ENCODE measurements at places on chromosomes 2 and 18. TPM values are rescaled to one million over a fixed set of nuclear protein-coding genes. Genes with fewer than 3 reads are reported as not detected.
A peak's percentile ranks its signal among the peaks of the same experiment; 100 is the strongest.

The DNAJC5G gene
- not detected for total RNA-seq

The ONECUT2 gene
- total RNA-seq: not detected

GRCh38 chr2:38248255-38248654, 128.8 kb downstream of the ATL2 start:
- DNase-seq: no peak

DNA sequence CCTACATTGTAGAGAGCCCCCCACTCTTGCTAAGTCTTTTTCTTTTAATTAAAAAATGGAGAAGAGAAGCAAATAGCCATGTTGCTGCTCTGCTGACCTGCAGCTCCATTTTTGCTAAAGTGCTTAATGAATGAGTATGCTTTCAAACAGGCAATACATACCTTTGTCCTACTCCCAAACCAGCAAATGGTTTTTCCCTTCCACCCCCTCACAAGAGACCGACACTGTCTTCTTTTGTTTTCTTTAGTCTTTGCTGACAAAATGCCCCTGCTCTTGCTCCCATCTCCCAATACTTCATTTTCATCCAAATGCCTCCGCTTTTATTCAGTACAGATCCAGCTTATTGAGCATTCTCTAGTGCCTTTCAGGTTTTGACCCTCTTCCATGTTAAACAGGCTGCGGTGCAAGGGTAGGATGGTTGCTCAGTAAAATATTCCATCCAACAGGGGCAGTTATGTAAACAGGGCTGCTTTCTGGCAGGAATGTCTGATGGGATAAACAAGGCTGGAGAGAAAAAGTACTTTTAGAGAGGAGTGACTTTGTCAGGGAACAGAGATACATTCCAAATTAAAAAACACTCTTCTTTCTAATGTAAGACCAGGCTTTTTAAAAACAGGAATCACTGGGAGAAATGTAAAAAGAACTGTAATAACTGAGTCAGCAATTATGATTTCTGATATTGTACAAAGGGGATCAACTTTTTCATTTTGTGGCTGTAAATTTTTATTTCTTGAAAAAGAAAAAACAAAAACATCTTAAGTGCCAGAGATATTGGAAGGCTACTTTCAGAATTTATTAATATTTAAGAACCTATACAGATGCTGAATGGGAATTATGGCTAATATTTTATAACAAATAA, 136.8 kb downstream of the MEP1B start:
- no peak for DNase-seq

GRCh38 chr18:44149706-44150105, 531.0 kb upstream of the SETBP1 start:
- peak; percentile 20 for DNase-seq

GRCh38 chr18:48897531-48897930, 53.2 kb downstream of the SMAD7 start:
- DNase-seq: no peak

- no peak for DNase-seq
Observed at GRCh38 chr18:47844828-47845498, 85.5 kb downstream of the SMAD2 start.

The TMEM131 gene
- 27.2 TPM for total RNA-seq

The CCL20 gene
- not detected for total RNA-seq

GRCh38 chr2:227134591-227134990, 29.4 kb downstream of the COL4A4 start:
- DNase-seq: no peak

- DNase-seq: no peak
Observed at GRCh38 chr2:174663550-174663949, 65.9 kb upstream of the WIPF1 start.

The ASB18 gene
- total RNA-seq: 0.24 TPM

The DTNA gene
- total RNA-seq: 74.3 TPM

The FHOD3 gene
- total RNA-seq: 57.5 TPM

GRCh38 chr2:10522726-10523405, 74.7 kb upstream of the ODC1 start:
- no peak for DNase-seq

DNA sequence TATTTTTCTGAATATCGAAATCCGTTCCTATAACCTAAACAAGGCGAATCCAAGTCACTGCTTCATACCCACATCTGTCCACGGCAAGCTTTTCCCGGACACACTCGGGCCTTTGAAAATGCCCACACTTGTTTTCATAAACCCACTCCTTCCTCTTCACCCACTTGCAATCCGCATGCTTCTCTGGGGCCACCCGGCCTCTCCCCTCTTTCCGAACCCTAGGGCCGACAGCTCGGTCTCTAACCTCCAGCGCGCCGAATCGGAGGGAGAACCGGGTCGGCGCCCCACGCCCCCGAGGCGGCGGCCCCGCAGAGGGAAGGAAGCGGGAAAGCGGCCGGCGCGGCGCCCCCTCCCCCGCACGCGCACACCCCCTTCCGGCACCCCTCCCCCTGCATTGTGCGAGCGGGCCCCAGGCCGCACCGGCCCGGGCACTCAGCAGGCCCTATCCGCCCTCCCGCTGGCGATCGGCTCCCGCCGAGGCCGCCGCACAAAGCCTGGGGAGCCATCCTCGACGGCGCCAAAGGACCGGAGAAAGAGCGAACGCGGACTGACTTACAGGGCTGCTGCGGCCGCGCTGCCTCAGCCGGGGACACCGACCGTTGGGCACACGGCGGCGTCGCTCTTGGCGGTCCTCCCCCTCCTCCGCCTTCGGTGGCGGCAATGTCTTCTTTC, 467 bp downstream of the PUM2 start:
- peak; percentile 44 for DNase-seq

DNA sequence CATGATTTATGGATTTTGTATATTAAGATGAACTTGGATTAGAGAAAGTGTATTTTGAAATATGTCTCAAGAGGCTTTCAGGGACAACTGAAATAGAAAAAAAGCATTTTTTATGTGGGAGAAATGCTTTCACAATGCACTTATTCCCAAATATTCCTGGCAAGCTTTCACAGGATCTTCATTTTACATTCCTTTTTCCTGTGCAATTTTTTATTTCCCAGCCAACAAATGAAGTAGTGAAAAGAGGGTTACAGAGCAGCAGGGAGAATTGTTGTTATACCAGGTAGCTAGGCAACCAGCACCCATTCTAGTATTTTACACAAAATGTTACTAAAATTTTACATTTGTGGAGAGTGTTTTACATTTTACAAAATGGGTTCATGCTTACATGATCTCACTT, 167.0 kb upstream of the RPRM start:
- no peak for DNase-seq

The CRYGB gene
- total RNA-seq: not detected

DNA sequence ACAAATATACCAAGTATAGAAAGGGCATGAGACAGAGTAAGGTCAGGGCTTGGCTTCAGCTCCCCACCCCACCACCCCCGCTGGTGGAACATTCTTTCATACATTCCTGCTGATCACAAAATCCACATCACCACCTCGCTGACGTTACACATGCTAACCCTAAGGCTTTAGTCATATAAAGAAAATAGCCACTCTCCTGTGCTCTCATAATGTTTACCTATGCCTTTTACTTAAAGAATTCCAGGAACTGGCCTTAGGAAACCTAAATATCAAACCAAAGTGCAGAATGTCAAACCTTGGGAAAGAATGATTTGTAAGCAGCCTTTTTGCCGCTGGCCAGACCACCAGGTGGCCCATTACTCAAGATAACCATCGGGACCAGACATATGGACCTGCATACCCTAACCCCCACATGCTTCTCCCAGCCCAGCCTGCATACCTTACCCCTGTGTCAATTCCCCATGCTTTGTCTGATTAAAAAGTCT, 136.3 kb upstream of the SLC39A10 start:
- DNase-seq: peak; percentile 50

The CCBE1 gene
- total RNA-seq: 8.6 TPM

The RNF144A gene
- total RNA-seq: not detected

- DNase-seq: no peak
Observed at GRCh38 chr2:142136571-142136970, 5.8 kb upstream of the LRP1B start.

- DNase-seq: no peak
Observed at GRCh38 chr2:232800166-232800565, 23.8 kb upstream of the KCNJ13 start.

The GPAT2 gene
- total RNA-seq: not detected

GRCh38 chr2:3432693-3433338, 53.3 kb downstream of the TRAPPC12 start:
- no peak for DNase-seq

GRCh38 chr2:231032575-231033140, 4.7 kb upstream of the C2orf72 start:
- DNase-seq: no peak

The POTEI gene
- not detected for total RNA-seq

The YPEL5 gene
- 107 TPM for total RNA-seq

The ANKRD30BL gene
- total RNA-seq: not detected

- DNase-seq: no peak
Observed at GRCh38 chr2:100059638-100060037, 82.8 kb downstream of the AFF3 start.

The LYG1 gene
- not detected for total RNA-seq

The GALR1 gene
- total RNA-seq: not detected

The TLX2 gene
- total RNA-seq: not detected

GRCh38 chr18:48408727-48409590, at the start of gene ZBTB7C:
Gene ZBTB7C, minus strand, starts transcription at chr18:48409383.
- peak; percentile 55 for DNase-seq

GRCh38 chr18:10417664-10418063, 36.8 kb upstream of the APCDD1 start:
- peak; percentile 48 for DNase-seq

DNA sequence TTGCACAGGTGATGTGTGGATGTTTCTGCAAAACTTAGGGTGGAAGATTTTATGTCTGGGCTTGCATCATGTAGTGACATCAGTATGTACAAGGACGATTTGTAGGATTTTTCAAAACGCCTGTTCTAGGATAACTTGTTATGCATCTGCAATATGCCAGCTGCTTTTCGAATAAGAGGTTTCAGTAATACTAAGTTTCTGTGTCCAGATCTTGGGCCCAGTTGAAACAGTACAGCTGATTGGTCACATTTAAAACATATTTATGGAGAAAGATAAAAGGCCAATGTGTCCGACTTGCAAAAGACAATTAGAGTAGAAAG, 1.2 kb downstream of the PTPN4 start:
- DNase-seq: peak; percentile 39

DNA sequence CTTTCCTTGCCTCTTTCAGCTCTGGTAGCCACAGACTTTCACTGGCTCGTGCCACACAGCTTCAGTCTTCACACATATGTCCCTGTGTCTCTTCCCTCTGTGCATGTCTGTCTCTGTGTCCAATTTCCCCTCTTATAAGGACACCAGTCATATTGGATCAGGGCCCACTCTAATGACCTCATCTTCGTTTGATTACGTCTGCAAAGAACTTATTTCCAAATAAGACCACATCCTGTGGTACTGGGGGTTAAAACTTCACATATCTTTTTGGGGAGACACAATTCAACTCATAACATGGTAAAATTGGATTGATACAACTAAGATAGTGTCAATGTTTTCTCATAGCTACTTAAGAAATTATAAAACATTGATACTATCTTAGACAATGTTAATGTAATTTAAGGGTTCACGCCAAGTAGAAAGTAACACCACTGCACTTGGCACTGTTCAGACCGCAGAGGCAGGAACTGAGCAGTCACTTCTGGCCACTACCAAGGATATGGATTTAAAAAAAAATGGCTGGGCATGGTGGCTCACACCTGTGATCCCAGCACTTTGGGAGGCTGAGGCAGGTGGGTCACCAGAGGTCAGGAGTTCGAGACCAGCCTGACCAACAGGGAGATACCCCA, 119.6 kb upstream of the EPAS1 start:
- DNase-seq: no peak

DNA sequence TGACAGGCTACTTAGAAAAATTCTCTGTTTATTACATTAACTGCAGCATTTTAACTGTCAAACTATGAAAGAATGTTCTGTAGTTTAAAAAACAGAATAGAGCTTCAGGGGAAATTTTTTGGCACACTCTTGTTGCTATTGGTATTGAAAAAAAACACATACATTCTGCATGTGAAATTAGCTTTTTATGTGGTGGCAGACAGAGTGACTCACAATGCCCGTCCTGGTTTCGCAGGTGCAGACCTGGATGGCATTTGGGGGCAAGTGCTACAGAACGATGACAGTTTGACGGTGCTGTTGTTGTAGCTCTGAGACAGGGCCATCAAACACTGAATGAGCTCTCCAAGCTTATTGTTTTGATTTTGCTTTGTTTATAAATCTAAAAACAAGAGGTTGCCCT, 105.0 kb upstream of the MAP3K20 start:
- DNase-seq: no peak

DNA sequence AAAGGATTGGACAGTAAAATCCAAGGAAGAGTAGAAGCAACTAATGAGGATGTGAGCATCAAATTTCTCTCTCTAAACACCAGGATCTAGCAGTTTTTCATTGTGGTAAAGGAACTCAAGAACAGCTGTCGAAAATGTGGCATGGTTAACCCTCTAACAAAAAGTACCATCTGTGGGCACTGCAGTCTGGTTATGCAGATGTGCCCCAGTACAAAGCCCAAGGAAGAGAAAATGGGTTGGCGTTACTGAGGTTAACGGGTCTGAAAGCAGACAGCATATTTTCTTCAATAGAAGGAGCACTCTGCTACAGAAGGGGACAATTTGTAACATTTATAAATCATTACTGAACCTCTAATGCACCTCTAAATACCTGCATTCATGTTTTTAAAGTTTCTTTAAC, 253.0 kb upstream of the HNRNPA3 start:
- peak; percentile 2 for DNase-seq

The SETBP1 gene
- total RNA-seq: 2.2 TPM

GRCh38 chr2:117692001-117692763, 122.3 kb upstream of the DDX18 start:
- no peak for DNase-seq

The FAP gene
- 57.7 TPM for total RNA-seq

The MBD1 gene
- total RNA-seq: 81.3 TPM
